ENCODE measurements at places on chromosomes 11 and 22.
A peak's percentile ranks its signal among the peaks of the same experiment; 100 is the strongest.

DNA sequence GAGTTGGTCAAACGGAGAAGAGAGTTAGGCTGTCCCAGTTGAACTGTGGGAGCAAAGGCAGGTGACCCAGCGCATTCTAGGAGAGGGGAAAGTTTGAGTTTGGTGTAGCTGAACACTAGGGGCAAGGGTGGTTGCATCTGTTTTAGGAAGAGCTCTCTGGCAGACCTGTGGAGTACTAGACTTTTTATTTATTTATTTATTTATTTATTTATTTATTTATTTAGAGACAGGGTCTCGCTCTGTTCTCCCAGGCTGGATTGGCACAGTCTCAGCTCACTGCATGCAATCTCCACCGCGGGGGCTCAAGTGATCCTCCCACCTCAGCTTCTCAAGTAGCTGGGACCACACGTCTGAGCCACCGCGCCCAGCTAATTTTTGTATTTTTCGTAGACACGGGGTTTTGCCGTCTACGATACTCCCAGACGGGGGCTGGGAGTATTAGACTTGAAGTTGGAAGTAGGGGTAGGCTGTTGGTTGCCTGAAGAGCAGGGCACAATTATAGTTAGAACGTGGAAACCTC is 950 bp upstream of the ACER3 start:
- DNase-seq: no peak

- no peak for DNase-seq
Observed at GRCh38 chr11:121445071-121445768, 6.9 kb upstream of the SORL1 start.

DNA sequence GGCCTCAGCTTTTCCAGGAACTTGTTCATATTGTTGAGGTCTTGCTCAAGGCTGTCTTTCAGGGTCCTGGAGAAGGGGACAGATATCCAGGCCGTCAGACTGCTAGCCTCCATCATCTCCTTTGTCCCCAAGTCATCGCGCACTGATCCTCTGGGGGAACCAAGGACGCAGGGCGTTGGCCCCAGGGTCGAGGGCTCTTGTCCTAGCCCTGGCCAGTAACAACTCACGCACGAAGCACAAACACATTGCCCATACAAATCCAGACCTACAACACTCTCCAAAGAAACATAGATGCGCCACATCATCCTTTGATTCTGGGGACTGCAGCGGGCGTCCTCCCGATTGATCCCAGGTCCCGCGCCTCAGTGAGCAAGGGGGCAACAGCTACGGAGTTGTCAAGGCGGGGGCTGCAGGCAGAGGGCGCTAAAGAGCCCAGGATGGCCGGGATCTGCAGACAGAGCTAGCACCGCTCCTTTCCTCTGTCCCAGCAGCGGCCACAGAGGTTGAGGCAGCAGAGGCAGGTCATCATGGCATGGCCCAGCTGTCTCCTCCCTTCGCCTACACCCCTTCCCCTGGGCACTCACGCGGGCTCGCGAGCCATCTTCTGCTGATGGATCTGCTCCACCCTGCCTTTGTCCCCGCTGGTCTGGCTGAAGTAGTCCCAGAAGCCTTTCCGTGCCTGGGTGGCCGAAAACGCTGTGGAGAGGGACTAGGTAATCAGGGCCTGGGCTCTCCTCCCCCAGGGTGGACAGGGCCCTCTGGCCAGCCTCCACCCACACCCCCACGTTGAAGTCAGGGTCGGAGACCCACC is 472 bp downstream of the APOA5 start:
- peak; percentile 88 for DNase-seq

DNA sequence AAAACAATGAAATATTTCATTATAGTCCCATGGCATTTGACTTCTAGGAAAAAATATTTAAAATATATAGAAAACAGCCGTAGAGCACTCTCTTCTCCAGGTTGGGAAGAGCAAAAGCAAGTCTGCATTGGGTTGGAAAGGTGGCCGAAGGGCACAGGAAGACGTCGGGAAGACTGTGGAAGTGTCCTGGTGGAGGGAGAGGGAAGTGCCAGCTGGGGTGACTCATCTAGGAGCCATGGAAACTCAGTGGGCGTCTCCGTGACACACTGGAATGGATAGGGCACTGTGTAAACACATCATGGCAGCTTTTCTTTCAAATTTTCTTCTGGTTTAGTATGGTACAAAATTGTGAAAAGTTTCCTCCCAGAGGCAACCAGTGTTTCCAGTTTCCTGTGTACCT is 12.7 kb downstream of the GTPBP1 start:
- no peak for DNase-seq

DNA sequence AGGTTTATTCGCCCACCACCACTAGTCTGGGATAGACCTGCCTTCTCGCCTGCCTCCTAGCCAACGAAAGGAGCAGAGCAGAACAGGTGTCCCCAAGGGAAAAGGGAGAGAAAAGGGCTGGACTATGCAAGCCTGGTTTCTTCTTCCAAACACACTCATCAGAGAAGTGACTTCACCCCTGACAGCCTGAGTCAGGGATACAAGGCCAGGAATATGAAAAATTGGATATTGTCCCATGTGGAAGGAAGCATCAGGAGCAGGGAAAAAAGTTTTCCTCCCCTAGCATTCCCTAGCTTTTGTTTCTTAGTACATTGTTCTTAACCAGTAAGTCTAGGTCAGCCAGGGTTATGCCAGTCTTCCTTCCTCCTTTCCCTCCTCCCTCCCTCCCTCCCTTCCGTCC is 56.9 kb upstream of the TNRC6B start:
- DNase-seq: no peak

GRCh38 chr22:44359496-44360110 is 46.9 kb upstream of the SHISAL1 start:
- no peak for DNase-seq

DNA sequence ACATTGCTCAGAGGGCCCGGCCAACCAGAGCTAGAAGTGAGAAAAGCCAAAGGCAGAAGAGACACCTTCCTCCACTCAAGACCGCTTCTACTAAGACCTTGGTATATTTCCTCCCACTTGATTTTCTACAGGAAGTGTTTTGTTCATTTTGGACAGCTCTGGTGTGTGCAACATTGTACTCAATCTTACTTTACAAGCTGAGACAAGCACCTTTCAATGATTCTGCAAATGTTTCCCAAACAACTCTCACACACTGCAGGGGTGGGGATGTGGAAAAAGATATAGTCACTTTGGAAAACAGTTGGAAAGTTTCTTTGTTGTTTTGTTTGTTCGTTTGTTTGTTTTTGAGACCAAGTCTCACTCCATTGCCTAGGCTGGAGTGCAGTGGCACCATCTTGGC is 15.7 kb downstream of the MYO18B start:
- no peak for DNase-seq

DNA sequence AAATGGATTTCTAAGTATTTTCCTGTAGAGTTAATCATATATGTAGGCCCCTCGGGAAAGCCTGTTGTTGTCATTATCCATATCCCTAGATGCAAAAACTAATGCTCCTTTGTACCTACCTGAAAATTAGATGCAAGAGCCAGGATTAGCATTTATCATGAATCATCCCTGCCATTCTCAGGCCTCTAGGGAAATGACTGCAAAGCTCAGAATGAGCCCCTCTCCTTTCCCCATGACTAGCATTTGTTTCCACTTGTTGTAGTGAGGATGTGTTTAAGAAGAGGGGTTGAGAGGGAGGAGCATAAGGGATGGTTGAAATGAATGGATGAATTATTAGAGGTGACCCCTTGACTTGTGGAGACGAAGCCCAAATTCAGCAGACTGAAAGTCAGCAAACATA is 537.9 kb downstream of the NTM start:
- DNase-seq: no peak

DNA sequence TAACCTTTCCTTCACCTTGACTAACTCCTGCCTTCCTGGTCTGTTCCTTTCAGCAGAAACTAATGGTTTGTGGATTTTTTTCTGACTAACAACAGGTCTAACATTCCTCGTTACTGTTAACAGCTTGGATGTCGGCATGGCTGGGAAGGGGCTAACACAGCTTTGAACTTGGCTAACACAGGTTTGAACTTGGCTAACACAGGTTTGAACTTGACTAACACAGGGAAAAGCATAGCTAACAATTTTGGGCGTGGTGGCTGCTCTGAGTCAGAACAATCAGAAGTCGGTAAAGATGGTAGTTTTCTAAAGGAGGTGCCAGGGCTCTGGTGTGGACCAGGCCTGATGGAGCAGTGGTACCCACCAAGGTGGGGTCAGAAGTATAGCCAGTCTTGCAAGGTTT is 16.1 kb downstream of the MIAT start:
- peak; percentile 54 for DNase-seq

DNA sequence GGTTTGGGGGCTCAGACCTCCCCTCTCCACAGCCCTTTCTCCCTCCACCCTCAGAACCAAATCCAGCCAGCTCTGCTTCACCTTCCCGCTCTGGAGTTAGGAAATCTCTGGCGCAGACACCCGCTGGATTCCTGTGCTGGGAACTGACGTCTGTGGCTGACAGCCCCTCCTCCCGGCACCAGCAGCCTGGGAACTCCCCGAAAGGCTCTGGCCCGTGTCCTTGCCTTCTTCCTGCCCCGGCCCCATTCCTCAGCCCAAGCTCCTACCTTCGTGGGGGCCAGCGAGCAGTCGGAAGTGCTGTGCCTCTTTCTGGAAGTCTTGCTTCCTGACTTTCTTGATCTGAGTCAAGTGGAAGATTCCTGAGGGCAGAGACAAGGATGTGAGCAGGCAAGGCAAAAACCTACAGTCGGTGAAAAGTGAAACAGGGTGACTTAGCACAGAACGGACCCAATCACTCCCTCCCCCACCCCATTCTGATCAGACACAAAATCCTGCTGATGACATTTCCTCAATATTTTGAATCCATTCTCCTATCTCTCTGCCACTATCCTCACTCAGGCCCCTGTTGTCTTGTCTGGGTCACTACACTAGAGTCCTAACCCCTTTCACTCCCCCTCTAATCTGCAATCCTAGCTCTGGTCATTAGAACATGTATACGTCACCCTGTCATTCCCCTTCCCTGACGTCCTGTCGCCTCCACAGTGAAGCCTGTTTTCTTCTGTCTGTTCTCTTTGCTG is 34.1 kb downstream of the CHRDL2 start:
- DNase-seq: no peak

DNA sequence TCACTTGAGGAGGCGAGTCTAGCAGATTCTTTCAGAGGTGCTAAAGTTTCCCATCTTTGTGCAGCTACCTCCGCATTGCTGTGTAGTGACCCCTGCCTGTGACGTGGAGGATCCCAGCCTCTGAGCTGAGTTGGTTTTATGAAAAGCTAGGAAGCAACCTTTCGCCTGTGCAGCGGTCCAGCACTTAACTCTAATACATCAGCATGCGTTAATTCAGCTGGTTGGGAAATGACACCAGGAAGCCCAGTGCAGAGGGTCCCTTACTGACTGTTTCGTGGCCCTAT is 8.9 kb upstream of the SAMM50 start:
- no peak for DNase-seq

DNA sequence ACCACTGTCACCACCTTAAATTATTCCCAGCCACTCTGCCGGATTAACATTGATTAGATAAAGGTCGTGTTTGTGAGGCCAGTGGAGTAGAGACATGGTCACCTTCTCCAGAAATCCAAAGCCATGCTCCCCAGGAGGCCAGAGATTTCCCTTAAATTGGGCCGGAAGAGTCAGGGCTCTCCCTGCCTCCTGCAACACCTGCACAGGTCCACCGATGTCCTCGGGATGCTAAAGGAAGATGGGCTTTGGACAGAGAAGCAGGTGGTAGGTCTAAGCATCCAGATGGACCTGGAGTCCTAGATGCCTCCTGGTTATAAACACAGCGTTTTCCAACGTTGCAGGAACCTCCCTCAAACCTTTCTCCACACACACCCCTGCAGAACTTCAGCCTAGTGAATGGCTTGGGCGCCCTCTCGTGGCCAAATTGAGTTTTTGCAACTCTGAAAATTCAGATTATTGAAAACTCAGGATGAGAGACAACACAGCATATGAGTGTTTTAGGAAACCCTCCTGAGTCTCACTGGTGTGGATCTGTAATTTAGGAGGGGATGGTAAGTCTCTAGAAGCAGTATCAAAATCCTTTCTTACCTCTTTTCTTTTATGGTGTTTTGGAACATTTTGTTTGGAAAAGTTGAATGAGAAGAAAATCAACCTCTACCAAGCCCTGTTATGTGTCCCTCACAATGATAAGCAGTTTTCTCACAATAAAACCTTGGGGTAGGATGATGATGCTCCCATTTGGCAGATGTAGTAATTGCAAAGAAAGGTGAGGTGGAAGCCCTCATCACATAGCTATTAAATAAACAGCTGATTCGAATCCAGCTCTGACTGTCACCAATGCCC is 109.6 kb downstream of the RRAS2 start:
- peak; percentile 75 for DNase-seq

GRCh38 chr22:37314315-37315074 is 32.2 kb downstream of the CYTH4 start:
- DNase-seq: peak; percentile 55

DNA sequence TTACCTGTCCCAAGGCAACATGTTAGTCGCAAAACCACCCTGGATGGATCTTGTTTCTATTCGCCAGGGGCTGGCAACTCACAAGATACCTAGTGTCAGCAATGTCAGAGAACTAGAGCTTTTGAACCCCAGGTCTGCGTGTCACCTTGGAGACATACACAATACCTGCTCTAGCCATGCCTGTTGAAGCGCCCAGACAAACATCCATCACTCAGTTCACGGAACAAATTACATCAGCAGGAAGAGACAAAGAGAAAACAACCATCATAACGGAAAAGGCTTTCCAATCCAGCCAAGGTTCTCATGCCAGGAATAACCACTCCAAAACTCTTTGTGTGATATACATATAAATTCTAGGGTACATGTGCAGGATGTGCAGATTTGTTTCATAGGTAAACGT is 2.2 kb downstream of the CD59 start:
- DNase-seq: no peak

GRCh38 chr11:27440090-27440489 is 32.5 kb downstream of the LGR4 start:
- no peak for DNase-seq

Measured in activated CD4-positive, alpha-beta T cell treated with anti-CD3 and anti-CD28 coated beads, Interleukin-2, amount 50 U/mL, for 48 hours (primary cell).